ENCODE measurements at places on chromosomes 1 and 21. TPM values are rescaled to one million over a fixed set of nuclear protein-coding genes. Genes with fewer than 3 reads are reported as not detected.

Gene CLIC6
- total RNA-seq = 23.5 TPM

GRCh38 chr21:22609802-22610201 lies 1611.6 kb downstream of the NCAM2 start:
- no peak for DNase-seq

DNA sequence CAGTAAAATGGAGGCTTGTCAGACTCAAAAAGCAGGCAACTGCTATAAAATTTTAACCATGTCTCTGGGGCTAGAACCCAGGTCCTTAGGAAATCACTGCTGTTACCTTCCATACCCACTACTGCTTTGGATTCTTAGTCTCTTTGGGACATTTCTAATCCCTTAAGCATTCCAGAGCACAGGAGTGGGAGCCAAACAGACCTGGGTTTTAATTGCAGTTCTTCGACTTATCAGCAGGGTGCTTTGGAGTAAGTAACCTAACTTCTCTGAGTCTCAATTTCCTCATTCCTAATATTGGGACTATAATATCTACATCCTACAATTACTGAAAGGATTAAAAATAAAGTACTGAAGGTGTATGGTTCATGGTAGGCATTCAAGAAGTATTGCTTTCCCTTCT lies 161.0 kb upstream of the BEND5 start:
- DNase-seq = no peak

DNA sequence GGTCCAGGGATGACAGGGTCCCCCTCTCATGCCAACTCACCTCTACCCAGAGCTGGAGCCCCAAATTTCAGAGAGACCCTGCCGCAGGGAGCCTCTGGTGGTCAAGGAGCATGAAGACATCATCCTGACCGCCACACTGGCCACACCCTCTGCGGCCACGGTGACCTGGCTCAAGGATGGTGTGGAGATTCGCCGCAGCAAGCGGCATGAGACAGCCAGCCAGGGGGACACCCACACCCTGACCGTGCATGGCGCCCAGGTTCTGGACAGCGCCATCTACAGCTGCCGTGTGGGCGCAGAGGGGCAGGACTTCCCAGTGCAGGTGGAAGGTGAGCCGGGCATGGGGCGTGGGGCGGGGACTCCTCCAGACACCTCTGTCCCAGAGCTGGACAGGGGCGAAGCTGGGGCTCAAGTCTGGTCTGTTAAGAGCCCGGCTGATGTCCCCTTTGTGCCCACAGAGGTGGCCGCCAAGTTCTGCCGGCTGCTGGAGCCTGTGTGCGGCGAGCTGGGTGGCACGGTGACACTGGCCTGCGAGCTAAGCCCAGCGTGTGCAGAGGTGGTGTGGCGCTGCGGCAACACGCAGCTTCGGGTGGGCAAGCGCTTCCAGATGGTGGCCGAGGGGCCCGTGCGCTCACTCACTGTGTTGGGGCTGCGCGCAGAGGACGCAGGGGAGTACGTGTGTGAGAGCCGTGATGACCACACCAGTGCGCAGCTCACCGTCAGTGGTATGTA lies 66.0 kb downstream of the OBSCN start:
- DNase-seq = peak; percentile 43

DNA sequence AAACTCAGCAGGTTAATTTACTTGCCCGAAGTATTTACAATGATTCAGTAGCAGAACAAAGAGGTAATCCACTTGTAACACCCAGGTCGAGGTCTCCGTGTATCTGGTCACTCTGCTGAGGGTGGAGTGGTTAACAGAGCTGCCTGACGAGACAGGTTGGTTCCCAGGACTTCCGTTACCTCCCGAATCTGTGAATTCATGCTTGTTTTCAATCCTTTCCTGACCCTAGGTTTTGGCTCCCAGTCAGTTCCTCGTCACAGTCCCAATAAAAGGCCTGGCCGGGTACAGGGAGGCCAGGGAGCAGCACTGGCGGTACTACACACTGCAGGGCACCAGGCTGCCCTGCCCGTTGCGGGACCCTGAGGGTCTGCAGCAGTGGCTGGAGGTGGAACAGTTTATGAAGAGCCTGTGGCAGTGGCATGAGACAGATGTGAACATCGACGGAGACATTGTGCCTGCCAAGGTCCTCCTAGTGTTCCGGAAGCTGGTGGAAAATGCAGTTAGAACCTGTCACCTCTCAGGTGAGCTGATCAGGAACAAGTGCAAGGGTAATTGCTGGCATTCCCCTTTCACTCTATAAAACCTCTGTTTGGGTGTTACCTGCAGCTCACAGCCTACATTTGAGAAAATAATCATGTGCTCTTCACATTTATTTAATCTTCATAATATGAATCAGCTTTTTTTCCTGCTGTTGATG lies 12.8 kb downstream of the MAB21L3 start:
- no peak for DNase-seq

- DNase-seq = no peak
Observed at GRCh38 chr1:196890668-196891067, 2.8 kb downstream of the CFHR4 start.
